Stimulated activated CD4-positive, alpha-beta T cell treated with anti-CD3 and anti-CD28 coated beads, TNF-alpha, amount 100 ng/mL, for 48 hours (primary cell): ENCODE measurements at places on chromosomes 6 and 20.

DNA sequence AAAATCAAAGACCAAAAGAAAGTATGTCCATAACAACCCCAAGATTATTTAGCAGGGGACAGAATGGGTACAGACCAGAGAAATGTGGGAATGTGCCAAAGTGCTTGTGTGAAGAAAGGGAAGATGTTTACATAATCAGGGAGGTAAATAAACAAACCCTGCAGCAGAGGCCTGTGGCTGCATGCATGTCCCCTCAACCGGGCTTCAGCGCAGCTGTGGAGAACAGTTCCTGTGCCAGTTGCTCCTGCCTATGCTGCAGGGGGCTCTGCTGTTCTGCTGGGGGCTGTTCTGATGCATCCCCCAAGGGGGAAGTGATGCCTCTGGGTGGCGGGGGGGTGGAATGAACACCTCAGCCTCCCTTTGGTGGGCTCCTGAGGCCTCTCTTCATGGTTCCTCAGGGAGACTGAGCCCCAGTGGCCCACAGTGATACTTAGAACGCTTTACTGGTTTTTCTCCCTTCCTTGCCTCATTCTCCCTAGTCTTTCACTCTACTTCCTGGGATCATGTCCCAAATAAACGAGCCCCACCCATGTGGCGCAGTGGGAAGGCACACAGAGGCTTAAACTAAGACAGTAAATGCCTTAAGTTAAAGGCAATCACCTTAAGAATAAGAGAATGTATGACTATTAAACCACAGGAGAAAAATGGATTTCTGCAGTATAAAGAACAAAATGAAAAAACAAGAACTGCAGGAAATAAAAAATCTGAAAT, 23.0 kb downstream of the RAB23 start:
- DNase-seq = no peak

- no peak for DNase-seq
These were observed 38.1 kb downstream of the FAM50B start for GRCh38 chr6:3887150-3887700.

DNA sequence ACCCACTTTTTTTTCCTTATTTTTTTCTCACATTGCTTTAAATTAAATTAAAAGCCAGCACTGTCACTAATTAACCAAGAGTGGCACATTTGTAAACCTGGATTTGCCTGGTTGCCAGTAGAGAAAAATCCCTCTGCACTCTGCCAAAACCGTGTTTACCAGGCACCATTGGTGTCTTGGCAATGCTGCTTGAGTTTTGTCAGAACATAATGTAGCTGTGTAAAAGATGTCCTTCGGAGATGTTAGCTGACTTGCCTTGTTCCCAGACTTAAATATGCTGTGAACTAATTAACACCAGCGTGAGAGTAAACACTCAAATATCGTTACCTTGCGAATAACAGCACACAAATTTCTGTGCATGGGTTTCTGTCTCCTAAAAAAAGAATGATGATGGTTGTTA, 694.9 kb upstream of the ID4 start:
- DNase-seq = no peak

GRCh38 chr6:110036408-110037302, 58.5 kb downstream of the GPR6 start:
- DNase-seq = no peak

DNA sequence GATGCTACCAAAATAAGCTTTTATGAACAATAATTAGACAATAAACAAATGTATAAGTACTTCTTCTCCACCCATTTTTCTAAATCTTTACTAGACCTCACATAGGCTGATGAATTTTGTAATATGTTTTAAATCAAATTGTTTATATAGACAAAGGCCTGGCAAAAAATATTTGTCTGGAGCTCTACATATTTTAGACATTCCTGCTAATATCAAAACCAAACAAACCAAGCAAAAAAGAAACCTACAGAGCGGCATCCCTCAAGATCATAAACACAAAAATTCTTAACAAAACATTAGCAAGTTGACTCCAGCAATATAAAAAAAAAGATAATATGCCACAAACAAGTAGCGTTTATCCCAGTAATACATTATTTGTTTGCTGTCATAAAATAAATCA, 87.2 kb downstream of the ADAT2 start:
- DNase-seq = no peak

DNA sequence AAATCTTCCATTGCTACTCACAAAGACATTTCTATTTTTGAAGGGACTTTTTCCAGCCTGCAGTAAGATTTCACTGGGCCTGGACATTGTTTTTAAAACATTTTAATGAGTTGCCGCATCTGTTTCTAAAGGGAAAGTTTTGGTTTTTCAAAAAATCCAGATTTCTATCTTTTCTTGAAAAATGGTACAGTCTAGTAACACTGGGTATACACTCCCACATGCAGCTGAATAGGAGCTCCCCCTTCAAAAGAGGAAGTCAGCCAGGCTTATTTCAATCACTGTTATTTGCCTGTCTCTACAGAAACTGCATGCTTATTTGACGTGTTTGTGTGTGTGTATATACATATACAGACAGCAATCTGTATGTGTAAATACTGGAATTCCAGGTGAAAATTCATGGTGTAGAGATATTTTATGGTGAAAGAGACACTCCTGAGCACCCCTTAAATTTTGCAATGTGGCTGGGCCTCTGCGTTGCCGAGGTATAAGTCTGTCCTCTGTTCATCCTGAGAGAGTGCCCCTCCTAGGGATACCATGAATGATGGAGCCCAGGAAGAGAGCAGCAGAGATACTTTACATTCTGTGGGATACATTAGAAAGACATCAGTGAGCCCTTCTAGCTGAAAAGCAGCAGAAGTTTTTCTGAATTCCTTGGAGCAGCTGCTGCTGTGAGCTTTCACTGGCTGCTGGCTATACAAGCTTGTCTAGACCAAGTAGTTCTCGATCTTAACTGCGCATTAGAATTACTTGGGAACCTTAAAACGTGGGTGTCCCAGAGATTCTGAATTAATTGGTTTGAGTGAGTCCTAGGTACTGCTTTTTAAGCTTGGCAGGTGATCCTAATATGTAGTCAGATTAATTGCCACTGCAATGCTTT, 12.0 kb upstream of the ABRACL start:
- DNase-seq = no peak

- DNase-seq = no peak
These were observed 67.7 kb downstream of the SLC16A10 start for GRCh38 chr6:111154981-111155380.

DNA sequence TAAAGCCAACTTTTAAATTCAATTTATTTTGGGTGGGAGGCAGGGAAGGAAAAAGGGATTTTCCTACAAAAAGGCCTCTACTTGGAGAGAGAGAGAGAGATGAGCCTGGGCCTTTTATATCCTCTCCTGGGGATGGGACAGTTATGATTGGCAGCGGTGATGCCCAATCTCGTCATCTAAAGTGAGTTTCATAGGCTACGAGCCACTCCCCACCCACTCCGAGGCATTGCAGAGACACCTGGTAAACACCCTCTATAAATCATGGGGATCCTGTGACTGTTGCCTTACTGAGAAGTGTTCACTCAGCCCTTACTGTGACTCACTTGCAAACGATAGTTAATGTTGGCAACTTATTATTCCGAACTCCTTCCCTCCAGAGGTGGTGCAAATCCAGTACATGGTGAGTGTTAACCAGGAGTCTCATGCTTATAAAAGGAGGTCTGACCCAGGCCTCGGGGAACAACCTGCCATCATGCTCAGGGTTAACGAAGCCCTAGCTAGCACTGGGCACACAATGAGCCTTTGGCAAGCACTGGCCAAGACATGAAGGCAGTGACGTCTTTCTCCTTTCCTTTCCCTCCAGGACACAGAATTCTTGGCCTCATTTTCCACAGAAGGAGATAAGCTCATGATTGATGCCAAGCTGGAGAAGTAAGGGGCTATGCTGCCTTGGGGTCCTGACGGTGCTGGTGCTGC, 20.5 kb downstream of the BPIFB4 start:
- no peak for DNase-seq

GRCh38 chr6:44925100-44925739, 402.9 kb upstream of the RUNX2 start:
- DNase-seq = no peak

- no peak for DNase-seq
These were observed 78.2 kb downstream of the ADAT2 start for GRCh38 chr6:143372199-143372882.
